Activated CD4-positive, alpha-beta memory T cell treated with anti-CD3 and anti-CD28 coated beads, Interleukin-2, amount 10 ng/mL, durations not matched to agents 7 days and 5 days (primary cell): ENCODE measurements at places on chromosomes 13 and 19. TPM values are rescaled to one million over a fixed set of nuclear protein-coding genes. Genes with fewer than 3 reads are reported as not detected.
A peak's percentile ranks its signal among the peaks of the same experiment; 100 is the strongest.

DNA sequence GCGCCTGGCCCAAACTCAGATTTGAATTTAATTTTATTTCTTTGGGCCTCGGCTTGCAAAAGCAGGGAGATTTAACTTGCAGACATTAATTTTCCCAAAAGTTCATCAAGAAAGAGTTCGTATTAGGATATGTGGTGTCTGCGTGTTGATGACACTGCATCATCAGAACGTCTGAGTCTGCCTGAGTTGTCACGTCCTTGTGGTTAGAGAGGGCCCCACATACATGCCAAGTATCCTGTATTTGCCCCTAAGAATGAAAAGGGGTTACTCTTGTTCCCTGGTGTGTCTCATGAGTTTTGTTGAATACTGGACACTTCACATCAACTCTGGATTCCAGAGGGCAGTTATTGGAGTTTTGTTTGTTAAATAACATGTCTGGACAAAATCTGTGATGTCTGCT lies 5.6 kb upstream of the TEX29 start:
- H3K36me3 ChIP-seq: peaks cover 27% of the 10 kb centered on the region
- no peak overlapping the region for H3K4me3 ChIP-seq
- no peaks in the 10 kb centered on the region for H3K4me1 ChIP-seq

- DNase-seq: no peak
- H3K27me3 ChIP-seq: peaks cover 4% of the 10 kb centered on the region
- no peak overlapping the region for H3K27ac ChIP-seq
- H3K4me1 ChIP-seq: peaks cover 10% of the 10 kb centered on the region
Observed at GRCh38 chr19:53463263-53463662, 4.3 kb upstream of the ZNF813 start.

PNMA8A gene
- total RNA-seq: not detected

DNA sequence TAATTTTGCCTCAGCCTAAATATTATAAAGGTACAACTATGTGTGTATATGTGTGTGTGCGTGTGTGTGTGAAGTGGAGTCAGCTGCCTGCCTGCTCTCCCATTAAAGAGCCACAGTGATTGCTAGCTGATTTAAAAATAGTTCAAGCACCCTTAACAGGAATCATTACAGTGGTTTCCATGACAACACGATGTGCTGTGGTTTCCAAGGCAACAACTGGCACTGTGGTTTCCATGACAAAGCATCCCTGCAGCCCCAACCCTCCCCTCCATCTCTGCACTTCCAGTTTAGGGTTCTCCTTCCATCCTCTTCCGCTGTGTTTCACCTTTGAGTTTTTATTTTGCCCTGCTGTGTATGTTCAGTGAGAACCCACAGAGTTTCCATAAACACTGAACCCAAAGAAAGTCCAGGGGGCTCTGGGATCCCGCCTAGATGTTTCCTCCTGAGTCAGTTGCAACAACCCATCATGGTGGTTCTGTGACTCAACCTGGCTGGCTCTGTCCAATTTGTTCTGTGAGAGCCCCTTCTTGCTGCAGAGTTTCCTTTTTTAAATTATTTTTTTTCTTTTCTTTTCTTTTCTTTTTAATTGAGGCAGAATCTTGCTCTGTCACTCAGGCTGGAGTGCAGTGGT lies 7.1 kb upstream of the PNMA8A start:
- no peak overlapping the region for H3K4me3 ChIP-seq
- no peak for DNase-seq
- no peaks in the 10 kb centered on the region for H3K36me3 ChIP-seq

DNA sequence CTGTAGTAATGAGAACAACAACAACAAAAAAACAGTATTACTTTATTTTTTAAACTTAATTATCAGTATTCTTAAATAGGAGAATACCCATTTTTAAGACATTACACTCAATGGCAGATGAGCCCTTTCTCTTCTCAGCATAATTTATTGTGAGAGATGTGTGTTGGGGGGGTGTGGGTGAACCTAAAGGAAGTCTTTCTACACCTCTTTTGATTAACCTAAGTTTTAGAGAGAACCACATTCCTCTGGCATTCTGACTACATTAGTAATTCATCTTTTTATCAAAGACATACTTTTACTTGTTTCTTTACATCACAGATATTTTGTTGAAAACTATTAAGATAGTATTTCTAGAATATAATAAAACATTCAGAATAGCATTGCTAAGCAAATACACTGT lies 890.9 kb downstream of the PCDH9 start:
- no peak overlapping the region for H3K27ac ChIP-seq
- DNase-seq: no peak
- H3K36me3 ChIP-seq: no peaks in the 10 kb centered on the region
- no peaks in the 10 kb centered on the region for H3K4me1 ChIP-seq
- H3K27me3 ChIP-seq: no peaks in the 10 kb centered on the region

- DNase-seq: no peak
- H3K36me3 ChIP-seq: no peaks in the 10 kb centered on the region
Observed at GRCh38 chr19:18336121-18336520, 4.3 kb upstream of the PGPEP1 start.

DNA sequence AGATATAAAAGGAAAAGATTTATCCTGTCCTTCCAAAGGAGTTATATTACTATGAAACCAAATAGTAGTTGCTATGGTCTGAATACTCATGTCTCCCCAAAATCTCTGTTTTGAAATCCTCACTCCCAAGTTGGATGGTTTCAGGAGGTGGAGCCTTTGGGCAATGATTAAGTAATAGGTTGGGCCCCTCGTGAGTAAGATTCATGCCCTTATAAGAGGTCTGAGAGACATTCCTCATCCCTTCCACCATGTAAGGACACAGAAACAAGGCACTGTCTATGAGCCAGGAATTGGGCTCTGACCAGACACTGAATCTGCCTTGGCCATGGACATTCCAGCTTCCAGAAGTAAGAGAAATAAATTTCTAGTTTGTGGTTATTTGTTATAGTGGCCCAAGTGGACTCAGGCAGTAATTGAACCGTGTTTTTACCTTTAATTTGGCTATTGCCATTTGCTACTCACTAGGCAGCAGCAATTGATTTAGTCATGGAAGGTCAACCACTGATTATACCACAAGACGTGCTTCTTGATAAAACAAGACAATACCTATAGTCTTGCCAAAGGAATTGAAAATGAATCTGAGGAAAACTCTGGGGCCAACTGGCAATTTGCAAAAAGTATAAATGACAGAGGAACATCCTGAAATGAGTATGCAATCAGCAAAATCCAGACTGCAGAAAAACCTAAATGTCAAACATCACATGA lies 717.4 kb upstream of the SPRY2 start:
- H3K36me3 ChIP-seq: no peaks in the 10 kb centered on the region
- no peaks in the 10 kb centered on the region for H3K4me1 ChIP-seq
- H3K27me3 ChIP-seq: no peaks in the 10 kb centered on the region
- DNase-seq: no peak
- no peak overlapping the region for H3K4me3 ChIP-seq
- H3K27ac ChIP-seq: no peak overlapping the region

- no peak overlapping the region for H3K27ac ChIP-seq
- peaks cover 37% of the 10 kb centered on the region for H3K27me3 ChIP-seq
- no peak overlapping the region for H3K4me3 ChIP-seq
- no peaks in the 10 kb centered on the region for H3K36me3 ChIP-seq
- no peak for DNase-seq
Observed at GRCh38 chr13:109859898-109860297, 73.5 kb upstream of the IRS2 start.

DNA sequence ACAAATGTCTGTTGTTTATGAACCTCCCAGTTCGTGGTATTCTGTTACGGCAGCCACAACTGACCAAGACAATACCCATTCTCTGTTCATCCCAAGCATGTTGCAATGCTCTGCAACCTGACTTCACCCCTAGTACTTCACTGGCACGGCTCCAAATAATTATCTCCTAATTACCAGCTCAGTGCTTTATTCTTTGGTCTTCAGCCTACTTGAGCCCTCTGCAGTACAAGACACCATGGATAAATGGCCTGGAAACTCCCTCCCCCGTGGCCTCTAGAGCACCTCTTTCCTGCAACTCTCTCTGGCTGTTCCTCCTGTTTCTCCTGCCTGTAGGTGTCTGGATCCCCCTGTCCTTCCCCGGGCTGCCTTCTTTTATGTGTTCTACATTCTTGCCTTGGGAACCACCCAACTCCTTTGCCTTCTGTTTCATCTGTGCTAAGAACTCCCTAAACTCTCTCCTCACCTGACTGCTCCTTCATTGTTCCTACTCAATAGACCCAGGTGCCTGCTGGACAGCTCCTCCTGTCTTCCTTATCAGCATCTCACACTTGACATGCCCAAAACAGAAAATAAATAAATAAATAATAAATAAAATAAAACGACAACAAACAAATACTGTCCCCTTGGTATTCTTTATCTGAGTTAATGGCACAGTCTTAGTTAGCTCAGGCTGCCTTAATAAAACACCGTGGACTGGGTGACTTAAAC lies 200.4 kb upstream of the IPO5 start:
- H3K36me3 ChIP-seq: no peaks in the 10 kb centered on the region
- H3K27me3 ChIP-seq: peaks cover 2% of the 10 kb centered on the region
- no peak for DNase-seq
- H3K4me3 ChIP-seq: no peak overlapping the region
- H3K4me1 ChIP-seq: no peaks in the 10 kb centered on the region

CD70 gene
- total RNA-seq: 64.1 TPM

GRCh38 chr19:42325896-42326771 lies 699 bp downstream of the MEGF8 start:
- peak overlapping the region; percentile 76 for H3K27ac ChIP-seq
- no peaks in the 10 kb centered on the region for H3K36me3 ChIP-seq
- H3K4me1 ChIP-seq: peaks cover 18% of the 10 kb centered on the region
- H3K4me3 ChIP-seq: peak overlapping the region; percentile 86

NHLRC3 gene
- 25.5 TPM for total RNA-seq

- DNase-seq: peak; percentile 70
- H3K27ac ChIP-seq: peak overlapping the region; percentile 86
- peaks cover 2% of the 10 kb centered on the region for H3K27me3 ChIP-seq
- H3K4me3 ChIP-seq: peak overlapping the region; percentile 91
Observed at GRCh38 chr19:10654610-10655456, 687 bp downstream of the ILF3 start.

DNA sequence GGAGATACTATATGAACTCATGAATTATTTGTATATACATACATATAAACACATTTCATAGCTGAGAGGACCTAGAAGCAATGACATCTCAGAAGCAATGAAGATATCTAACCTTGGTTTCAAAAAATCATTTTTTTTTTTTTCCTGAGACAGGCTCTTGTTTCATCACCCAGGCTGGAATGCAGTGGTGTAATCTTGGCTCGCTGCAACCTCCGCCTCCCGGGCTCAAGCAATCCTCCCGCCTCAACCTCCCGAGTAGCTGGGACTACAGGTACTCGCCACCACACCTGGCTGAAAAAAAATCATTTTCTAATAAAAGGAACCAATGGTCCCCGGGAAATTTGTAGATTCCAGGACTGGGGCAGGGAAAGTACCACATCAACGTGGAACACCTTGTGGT lies 4.0 kb downstream of the ZNF565 start:
- H3K36me3 ChIP-seq: no peaks in the 10 kb centered on the region
- DNase-seq: no peak
- no peaks in the 10 kb centered on the region for H3K4me1 ChIP-seq
- no peak overlapping the region for H3K27ac ChIP-seq
- H3K4me3 ChIP-seq: no peak overlapping the region

DNA sequence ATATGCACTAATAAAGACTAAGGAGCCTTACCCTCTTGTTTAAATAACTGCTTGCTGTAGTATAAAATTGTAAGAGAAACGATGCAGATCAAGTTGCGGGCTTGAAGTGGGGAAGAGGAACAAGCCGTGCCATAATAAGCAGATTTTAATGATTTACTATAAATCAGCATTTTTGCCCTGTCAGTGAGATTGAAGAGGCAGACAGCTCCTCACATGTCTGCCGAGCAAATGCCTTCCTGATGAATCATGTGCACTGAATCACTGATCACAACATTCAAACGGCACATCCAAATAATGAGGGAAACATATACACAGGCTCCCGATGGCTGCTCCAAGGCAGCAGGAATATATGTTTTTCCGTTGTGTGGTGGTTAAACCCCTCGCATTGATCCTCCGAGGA lies 282.9 kb downstream of the TSHZ3 start:
- no peak overlapping the region for H3K4me3 ChIP-seq
- no peaks in the 10 kb centered on the region for H3K4me1 ChIP-seq
- no peak for DNase-seq
- H3K27ac ChIP-seq: no peak overlapping the region

- DNase-seq: no peak
- H3K27ac ChIP-seq: peak overlapping the region; percentile 54
- peaks cover 42% of the 10 kb centered on the region for H3K4me1 ChIP-seq
- H3K27me3 ChIP-seq: peaks cover 5% of the 10 kb centered on the region
Observed at GRCh38 chr19:343451-343931, 1.1 kb downstream of the MIER2 start.

IGFLR1 gene
- total RNA-seq: 90.5 TPM

GRCh38 chr19:11260996-11261395 lies 1.3 kb downstream of the DOCK6 start:
- no peaks in the 10 kb centered on the region for H3K36me3 ChIP-seq
- H3K27me3 ChIP-seq: peaks cover 51% of the 10 kb centered on the region
- H3K27ac ChIP-seq: no peak overlapping the region
- no peak for DNase-seq
- H3K4me1 ChIP-seq: peaks cover 4% of the 10 kb centered on the region

OR7E24 gene
- total RNA-seq: not detected

GRCh38 chr13:28705461-28706083 lies 13.2 kb downstream of the SLC46A3 start:
- H3K27ac ChIP-seq: no peak overlapping the region
- H3K4me3 ChIP-seq: no peak overlapping the region
- no peak for DNase-seq
- H3K36me3 ChIP-seq: peaks cover 21% of the 10 kb centered on the region
- peaks cover 13% of the 10 kb centered on the region for H3K4me1 ChIP-seq

DNA sequence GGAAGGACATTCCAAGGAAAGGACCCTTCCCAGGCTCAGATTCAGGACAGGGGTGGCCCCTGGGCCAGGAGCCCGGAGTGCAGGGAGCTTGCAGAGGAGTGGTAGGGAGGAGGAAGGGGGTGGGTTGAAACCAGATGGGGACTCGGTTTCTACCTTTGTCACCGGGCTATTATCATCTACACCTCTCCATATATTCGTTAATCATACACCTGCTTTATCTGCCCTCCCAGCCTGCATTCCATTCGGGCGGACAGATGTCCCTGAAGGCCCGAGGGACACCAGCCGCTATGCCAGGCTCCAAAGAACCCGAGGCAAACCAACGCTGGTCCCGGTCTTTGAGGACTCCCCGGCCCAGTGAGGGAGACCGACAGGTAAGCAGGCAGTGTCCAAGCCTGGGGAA lies 15.5 kb upstream of the MYH14 start:
- no peaks in the 10 kb centered on the region for H3K36me3 ChIP-seq
- no peak overlapping the region for H3K4me3 ChIP-seq
- no peaks in the 10 kb centered on the region for H3K4me1 ChIP-seq
- peaks cover 5% of the 10 kb centered on the region for H3K27me3 ChIP-seq
- DNase-seq: no peak

GPC5 gene
- total RNA-seq: not detected

DNA sequence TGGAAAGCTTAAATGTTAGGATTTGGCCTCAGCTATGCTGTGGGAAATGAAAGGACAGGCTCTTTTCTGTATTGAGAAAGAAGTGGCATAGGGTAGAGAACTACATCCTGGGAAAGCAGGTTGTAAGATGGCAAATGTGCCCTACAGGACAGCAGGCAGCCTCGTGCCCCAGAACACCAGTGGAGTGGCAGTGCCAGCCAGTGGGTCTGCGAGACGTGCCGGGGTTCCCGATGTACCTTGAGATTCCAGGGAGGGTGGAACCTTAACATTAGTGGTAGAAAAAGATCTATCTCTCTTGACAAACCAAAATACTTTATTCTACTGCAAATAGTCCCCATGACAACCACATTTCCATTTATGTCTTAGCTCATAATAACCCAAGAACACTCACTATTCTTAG lies 42.7 kb downstream of the DCLK1 start:
- H3K36me3 ChIP-seq: no peaks in the 10 kb centered on the region
- H3K27ac ChIP-seq: no peak overlapping the region
- DNase-seq: no peak
- H3K4me3 ChIP-seq: no peak overlapping the region

MAB21L1 gene
- total RNA-seq: not detected
